ENCODE measurements at places on chromosomes 1 and 21.

GRCh38 chr1:156452907-156453306, 47.7 kb downstream of the MEF2D start:
- DNase-seq, result no peak

- no peak for DNase-seq
Measured at GRCh38 chr1:211318576-211319280, 7.9 kb upstream of the TRAF5 start.

- DNase-seq, result peak; percentile 16
Measured at GRCh38 chr1:204350857-204351573, 8.7 kb downstream of the PLEKHA6 start.

- DNase-seq, result no peak
Measured at GRCh38 chr1:215905493-215906115, 338.5 kb downstream of the KCTD3 start.

DNA sequence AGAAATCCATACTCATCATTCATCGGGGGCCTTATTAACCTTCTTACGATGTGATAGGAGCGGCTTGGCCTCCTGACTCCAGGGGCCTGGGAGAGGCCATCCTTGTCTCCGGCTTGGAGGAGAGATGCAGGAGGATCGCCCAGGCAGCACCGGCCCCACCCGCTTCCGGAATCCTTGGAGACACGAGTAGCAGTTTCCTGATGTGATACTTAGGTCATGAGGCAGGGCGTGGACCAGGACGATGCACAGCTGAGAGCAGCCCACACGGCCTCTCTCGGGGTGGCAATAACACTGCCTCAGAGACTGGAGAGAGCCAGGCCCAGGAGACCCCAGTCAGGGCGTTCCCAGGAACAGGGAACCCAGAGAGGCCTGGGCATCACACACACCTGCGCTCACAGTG, 163.6 kb upstream of the ARHGEF16 start:
- no peak for DNase-seq

DNA sequence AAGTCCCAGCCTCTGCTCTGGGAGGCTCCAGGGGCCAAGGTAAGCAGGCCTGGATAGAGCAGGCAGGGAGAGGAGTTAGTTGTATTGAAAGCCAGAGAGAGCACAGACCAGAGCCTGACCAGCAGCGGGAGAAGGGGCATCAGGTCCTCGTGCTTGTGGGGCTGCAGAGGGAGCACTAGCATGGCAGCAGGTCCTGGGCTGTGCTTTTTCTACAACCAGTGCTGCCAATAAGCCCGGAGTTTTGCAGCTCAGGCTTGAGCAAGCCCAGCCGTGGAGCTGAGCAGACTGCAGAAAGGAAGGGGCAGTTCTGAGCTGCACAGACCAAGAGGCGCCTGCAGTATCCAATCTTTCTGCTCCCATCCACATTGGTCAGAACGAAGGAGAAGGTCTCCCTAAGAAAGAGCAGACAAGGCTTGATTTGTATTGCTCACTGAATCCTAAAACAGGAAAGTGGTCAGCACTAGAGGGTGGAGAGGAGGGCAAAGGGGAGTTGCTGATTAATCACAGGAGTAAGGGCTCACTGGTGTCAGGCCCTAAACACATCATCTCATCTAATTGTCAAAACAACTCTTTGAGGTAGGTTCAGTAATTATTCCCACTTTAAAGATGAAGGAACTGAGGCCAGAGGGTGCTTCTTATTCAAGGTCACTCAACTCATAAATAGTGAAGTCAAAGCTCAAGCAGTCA, 2.7 kb downstream of the DENND2D start:
- DNase-seq, result no peak

GRCh38 chr1:47906009-47906432, 91.2 kb downstream of the TRABD2B start:
- DNase-seq, result peak; percentile 11

DNA sequence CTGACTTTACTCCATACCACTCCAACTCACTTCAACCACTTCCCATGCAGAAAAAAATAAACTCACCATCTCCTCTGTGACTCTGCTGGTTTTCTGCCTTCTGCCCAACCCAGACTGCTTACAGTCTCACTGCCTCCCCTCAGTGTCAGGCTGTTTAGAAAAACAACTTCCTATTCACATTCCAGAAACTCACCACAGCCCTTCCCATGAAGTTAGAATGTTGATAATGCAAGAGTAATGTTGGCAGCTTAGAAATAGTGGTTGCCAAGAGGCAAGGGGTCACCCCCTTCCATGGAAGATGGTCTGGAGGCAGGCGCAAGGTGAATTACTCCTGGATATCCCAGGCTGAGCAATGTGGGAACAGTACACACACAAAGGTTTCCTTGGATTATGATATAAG, at the start of gene SELP:
TSS of gene SELP (minus strand) at position 119 of the 400 bp plus-strand sequence. CDS start at position 69, 50 bp downstream.
- no peak for DNase-seq

DNA sequence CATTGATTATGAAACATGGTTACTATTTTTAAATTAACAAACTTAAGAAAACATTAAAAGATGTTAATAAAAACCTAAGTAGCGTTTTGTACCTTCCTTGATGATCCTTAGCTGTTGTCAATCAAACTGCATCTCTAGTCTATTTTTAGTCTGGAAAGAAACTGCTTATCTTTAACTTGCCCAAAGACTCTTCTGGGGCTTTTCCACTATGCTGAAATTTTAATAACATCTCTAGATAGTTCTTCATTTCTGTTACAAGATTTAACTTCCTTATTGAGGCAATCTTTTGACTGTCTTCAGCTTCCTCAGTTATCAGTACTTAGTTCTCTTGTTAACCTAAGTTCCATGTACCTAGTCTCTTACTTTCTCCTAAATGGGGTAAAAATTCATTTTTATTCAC, 135.9 kb upstream of the HMCN1 start:
- no peak for DNase-seq

DNA sequence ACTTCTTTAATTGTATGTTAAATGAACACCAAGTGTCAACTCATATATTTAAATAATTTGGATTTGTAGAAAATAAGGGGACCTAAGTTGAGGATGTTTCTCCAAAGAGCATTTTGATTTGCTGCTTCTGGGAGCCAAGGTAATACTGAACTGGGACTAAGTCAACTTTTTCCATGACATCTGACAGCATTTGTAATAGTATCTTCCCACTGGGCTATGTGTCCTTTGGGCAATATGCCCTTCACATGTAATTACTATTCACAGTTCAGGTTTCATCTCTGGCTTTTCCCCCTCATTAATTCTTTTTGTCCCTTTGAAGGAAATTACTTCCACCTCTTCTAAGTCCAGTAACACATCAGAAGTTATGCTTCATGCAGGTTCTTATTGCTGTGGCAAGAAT, 36.7 kb upstream of the HP1BP3 start:
- no peak for DNase-seq

GRCh38 chr1:6612641-6613360, 730 bp upstream of the PHF13 start:
- DNase-seq, result no peak

GRCh38 chr21:31376301-31376700, 32.2 kb upstream of the TIAM1 start:
- DNase-seq, result no peak

DNA sequence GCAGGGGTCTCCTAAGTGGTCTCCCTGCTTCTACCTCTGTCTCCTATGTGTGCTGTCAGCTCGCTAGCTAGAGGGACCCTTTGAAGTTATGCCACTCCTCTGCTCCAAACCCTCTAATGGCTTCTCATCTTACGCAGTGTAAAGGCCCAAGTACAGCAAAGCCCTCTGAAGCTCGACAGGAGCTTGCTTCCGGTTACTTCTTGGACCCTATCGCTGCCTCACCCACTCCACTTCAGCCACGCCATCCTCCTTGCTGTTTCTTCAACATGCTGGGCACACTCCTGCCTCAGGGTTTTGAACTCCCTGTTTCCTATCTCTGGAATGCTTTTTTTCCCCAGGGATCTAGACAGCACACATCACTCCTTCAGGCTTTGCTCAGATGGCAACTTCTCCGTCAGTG, 102.3 kb upstream of the F3 start:
- DNase-seq, result no peak

DNA sequence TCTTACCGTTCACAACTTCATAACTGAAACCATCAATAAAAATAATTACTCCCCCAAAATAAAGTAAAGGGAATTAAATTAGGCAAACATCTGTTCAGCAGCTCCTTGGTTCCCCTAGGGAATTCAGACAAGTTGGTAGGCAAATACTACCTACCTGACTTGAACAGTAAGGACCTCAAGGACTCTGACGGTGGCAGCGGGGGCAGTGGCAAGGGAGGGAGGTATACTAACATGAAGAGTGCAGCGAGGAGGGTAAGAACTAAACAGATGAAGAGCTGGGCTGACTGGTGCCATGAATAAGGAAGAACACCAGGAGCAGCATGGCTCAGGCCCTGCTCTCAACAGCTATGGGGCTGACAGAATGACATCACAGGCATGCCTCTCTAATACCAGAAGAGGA, 33.1 kb downstream of the MTOR start:
- no peak for DNase-seq

DNA sequence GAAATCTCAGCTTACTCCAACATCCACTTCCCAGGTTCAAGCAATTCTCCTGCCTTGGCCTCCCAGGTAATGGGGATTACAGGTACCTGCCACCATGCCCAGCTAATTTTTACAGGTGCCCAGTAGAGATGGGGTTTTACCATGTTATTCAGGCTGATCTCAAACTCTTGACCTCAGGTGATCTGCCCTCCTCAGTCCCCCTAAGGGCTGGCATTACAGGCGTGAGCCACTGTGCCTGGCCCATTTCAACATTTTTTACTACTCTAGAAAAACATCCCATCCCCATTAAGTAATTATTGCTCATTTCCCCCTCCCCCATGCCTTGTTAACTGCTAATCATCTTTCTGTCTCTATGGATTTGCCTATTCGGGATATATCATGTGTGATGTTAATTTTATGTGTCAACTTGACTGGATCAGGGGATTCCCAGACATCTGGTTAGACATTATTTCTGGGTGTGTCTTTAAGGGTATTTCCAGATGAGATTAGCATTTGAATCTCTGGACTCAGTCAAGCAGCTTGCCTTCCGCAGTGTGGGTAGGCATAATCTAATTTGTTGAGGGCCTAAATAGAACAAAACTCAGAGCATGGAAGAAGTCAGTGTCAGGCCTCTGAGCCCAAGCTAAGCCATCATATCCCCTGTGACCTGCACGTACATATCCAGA, 33.0 kb upstream of the ZBTB8B start:
- DNase-seq, result no peak

DNA sequence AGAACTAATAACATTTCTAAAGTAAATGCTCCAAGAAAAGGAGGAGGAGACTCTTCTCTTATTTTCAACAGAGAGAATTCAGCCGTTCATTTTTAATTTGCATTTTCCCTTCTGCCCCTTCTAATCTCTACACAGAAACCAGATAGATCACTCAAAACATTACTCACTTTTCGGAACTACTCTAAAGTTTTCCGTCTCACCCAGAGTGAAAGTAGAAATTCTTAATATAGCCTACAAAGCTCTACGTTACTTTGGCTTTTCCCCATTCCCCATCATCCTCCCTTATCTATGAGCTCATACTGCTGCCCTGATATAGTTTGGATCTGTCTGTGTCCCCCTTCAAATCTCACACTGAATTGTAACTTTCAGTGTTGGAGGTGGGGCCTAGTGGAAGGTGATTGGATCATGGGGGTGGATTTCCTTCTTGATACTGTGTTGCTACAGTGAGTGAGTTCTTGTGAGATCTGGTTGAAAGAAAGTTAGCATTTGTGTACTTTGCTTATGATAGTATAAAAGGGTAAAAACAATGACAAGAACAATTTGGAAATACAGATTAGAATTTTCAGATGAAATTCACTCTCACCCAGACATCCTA, 188.2 kb downstream of the AMY1C start:
- DNase-seq, result no peak

GRCh38 chr1:15341634-15342407, 67.9 kb upstream of the EFHD2 start:
- no peak for DNase-seq

GRCh38 chr1:38018864-38019343, 6.4 kb downstream of the UTP11 start:
- DNase-seq, result no peak

DNA sequence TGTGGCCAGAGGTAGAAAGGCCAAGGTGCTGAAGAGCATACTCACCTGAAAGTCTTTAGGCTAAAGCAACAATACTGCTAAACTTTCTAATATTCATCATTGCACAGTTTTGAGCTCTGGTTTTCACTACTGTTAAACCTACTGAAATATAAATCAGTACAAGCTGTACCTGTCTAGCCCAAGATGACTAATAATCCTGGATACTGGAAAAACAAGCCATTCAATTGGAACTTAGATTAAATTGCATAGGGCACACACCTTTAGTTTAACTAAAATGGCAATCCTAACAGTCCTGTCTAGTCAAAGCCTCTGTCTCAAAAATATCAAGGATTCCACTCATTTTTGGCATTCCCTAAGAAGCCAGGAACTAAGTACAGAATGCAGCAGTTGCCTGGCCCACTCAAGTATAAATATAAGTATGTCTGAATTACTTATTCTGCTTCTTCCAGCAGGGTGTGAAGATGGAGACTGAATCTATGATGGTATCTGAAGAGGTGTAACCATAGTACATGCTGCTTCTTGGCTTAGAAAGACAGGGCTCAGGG, 3.1 kb downstream of the CHML start:
- no peak for DNase-seq

DNA sequence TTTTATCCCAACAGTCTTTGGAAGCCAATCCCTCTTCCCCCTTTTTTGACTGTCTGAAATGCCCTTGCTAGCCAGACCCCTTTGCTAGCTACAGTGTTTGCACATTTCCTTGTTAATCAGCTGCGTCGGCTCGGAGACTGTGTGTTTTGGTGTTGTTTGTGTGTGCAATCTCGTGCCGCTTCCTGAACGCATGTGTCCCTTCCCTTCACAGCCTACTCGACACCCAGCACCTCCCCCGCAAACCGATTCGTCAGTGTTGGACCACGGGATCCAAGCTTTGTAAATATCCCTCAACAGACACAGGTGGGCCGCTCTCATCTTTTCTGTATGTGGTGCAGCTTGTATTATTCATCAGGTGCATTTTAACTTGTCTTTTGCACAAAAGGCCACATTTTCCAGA, 298.7 kb downstream of the TM2D1 start:
- DNase-seq, result no peak

- no peak for DNase-seq
Measured at GRCh38 chr1:24968941-24969585, 39.0 kb upstream of the RUNX3 start.

DNA sequence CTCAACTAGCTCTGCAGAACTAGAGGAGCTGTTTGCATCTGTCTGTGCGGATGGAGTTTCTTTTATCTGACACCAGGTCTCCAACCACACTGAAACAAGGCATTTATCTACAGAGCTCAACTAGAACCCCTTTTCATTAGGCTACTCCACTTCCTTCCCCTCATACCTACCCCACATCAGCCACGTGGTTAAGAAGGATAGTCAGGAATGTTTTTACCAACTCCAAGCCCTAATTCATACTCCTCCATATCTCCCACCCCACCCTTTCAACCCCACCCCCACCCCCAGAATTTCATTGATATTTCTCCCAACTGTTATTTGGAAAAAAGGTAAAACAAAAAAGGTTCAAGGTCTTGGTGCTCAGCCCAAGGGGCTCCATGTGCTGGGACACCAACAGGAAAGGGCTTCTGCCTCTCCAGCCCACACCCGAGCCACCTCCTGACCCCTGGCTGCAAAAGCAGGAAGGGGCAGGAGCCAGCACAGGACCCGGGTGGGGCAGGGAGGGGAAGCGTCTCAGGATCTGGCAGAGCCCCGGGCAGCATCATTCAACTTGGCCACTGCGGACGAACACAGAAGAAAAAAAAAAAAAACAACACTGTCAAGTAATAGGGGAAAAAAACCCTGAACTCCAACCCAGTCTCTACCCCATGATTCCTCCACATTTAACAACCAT, 7.0 kb downstream of the ENSA start:
- no peak for DNase-seq

GRCh38 chr1:62040450-62040849, 154.2 kb upstream of the L1TD1 start:
- DNase-seq, result no peak

- no peak for DNase-seq
Measured at GRCh38 chr1:114078116-114078515, 75.6 kb downstream of the SYT6 start.
